CD4-positive, alpha-beta T cell treated with Interleukin-4 for 4 hours (primary cell): ENCODE measurements at places on chromosomes 1 and 21.

GRCh38 chr1:93672069-93672468 is 9.6 kb downstream of the BCAR3 start:
- DNase-seq, result no peak

- DNase-seq, result no peak
Observed at GRCh38 chr21:36513430-36513829, 33.5 kb upstream of the CLDN14 start.

GRCh38 chr21:35316933-35317332 is 267.8 kb upstream of the RUNX1 start:
- DNase-seq, result no peak

- DNase-seq, result no peak
Observed at GRCh38 chr1:107838056-107838455, 126.9 kb downstream of the VAV3 start.

GRCh38 chr1:75612976-75613375 is 2.1 kb upstream of the SLC44A5 start:
- DNase-seq, result no peak

DNA sequence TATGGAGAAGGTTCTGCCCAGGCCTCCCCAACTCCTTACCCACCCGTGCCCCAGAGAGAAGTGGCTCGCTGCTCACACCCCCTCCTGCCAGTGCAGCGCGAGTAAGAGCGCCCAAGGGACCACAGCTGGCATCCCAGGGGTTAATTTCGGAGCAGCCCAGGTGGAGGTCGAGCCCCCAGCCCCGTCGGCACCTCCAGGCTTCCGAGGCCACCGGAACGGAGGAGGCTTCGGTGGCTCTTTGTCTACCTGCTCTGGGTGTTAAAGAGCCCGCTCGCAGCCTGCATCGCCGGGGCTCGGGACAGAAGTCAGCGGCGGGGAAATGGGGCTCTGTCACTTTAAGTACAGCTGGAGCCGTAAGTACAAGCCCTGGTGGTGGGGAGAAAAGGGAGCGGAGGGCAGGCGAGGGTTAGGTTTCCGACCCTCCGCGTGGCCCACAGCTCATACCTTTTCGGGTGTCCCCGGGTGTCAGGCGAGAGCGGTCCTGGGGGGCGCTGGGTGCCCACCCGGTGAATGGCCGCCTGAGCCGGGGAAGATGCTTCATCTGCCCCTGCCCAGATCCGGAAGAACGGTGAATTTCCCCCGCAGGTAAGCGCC is 89.4 kb upstream of the IPO9 start:
- DNase-seq, result peak; percentile 39

DNA sequence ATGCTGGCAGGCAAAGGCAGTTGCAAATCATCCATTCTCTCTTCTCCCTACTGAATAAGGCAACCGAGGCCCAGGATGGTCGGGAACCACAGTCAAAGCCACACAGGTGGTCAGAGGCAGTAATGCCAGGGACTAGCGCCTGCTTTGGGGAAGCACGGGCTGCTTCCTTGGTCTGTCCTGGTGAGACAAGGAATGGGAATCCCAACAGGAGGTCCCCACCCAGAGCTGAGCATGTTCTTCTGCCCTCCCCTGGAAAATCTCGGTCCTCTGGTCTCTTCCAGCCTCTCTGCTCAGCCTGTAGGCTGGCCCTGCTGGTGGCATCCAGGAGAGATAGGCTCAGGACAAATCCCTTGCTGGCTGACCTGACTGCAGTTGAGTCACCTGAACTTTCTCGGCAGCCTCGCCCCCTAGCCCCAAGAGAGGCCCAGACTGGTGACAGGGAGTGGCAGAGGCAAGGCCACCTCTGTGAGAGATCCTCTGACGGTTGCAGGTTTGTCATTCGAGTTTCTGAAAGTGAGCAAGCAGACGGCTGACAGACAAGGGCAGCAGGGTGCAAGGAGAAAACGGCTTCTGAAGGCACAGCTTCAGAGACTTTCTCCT is 5.8 kb downstream of the OLIG1 start:
- DNase-seq, result no peak

DNA sequence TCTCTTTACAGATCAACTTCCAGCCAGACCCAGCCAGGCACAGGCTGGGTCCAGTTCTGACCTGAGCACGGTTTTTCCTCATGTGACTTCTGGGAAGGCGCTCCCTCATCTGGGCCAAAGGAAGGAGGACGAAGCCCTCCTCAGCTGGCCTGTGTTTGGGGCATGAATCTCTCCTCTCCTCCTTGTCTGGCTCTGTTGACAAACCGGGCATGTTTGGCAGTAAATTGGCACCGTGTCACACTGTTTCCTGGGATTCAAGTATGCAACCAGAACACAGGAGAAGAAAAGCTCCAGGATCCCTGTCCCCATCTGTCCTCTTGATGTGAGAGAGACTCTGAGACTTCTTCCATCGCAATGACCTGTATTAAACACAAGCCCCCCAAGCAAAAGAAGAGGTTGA is 18.3 kb downstream of the NECAP2 start:
- no peak for DNase-seq

DNA sequence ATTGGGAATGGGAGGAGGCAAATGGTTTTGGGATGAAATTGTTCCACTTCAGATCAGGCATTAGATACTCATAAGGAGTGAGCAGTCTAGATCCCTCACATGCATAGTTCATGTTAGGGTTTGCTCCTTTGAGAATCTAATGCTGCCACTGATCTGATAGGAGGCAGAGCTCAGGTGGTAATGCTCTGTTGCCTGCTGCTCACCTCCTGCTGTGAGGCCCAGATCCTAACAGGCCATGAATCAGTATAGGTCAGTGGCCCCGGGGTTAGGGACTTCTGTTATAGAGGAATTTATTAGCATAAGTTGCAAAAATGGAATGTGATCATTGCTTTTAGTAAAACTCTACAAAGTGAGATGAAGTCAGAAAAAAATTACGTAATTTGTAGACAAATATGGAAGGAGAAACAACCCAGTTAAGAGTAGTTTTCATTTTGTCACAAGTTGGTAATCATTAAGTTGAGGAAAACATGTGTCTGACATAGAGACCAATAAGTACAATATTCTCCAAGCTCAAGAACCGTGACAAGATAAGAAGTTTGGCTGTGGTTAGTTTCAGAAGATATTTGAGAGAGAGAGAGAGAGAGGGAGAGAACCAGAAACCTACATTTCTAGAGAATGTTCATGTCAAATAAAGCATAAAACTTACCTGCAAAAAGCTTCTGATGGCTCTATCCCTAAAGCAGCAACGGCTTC is 689.7 kb upstream of the PRMT6 start:
- no peak for DNase-seq

- DNase-seq, result no peak
Observed at GRCh38 chr1:165762725-165763124, 5.9 kb downstream of the TMCO1 start.

GRCh38 chr1:240395336-240395735 is 216.6 kb downstream of the GREM2 start:
- no peak for DNase-seq

DNA sequence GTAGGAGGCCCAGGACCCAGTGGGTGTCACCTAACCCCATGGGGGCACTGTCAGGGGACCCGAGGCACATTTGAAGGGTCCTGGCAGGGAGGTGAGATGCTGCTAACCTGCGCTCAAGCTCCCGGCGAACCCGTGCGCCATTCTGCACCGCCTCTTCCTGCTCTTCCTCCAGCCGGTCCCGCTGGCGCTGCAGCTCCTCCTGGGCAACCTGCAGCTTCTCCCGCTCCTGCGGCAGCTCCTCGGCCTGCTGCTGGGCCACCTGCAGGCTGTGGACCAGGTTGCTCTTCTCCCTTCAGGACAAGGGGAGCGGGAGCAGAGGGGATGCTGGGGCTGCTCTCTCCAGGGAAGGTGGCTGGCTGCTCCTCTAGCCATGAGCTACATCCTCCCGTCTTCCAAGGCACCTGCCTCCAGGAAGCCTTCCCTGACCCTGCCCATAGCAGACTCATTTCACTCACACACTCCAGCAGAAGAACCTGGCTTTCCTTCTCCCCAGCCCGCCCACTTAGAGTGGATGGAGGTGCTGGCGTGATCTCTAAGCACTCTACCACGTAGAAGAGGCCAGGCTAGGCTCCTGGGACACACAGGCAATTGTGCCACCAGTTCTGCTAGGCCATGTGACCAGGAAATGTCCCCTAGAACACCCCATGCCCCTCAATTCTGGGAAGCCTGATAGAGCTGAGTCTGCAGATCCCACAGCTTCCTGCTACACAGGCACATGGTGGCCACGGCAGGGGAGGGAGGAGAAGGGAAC is 15.2 kb upstream of the NBPF1 start:
- no peak for DNase-seq

DNA sequence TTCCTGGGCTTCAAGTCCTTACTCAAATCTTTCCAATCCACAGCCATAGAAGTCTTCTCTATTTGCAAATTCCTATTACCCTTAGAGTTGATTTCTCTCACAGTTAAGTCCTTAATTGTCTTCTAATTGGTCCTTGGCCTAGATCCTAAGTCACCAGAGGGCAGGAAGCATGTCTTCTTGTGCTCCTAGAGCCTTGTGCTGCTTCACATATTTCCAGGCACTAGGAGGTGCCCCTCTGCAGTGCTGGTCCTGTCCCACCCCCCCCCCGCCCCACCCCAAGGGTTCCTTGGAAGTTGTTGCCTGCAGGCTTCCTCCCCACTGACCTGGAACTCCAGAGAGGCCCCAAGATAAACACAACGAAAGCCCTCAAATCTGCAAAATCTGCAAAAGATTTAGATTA is 28.1 kb upstream of the TARBP1 start:
- DNase-seq, result no peak

GRCh38 chr21:45424854-45425795 is 20.2 kb downstream of the COL18A1 start:
- no peak for DNase-seq

GRCh38 chr1:228772516-228773212 is 37.4 kb downstream of the RHOU start:
- DNase-seq, result no peak

DNA sequence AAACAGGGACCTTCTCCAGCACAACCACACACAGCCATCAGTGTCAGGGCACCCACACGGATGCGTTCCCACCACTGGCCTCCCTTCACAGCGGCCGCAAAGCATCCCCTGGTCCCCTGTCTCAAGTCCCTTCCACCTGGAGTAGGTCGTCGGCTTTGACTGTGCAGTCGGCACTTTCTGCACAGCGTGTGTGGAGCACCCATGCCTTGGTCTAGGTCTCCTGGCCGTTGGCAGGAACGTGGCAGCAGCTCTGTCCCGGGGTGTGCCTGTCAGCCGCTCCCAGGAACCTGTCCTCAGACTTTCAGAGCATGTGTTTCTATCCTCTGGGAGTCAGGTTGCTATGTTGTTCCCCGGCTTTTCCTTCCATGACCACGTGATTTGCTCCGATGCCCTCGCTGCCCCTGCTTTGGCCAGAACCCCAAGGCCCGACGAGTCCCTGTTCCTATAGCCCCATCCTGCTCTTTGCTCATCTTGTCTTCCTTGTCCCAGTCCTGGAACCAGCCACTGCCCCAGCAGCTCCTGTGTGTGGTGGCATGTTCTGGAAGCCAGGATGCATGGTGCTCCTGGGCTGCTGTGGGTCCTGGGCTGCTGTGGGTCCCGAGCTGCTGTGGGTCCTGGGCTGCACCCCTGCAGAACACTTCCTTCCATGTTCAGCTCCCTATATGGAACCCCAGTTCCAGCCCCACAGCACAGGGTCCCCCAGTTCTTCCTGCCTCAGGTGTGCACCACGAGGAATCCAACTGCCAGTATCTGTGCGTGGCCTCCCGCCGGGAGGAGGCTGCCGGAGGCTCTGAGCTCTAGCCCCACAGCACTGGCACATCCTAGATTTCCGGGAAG is 84.2 kb upstream of the COL6A1 start:
- DNase-seq, result no peak

GRCh38 chr1:197632005-197632404 is 143.3 kb downstream of the DENND1B start:
- no peak for DNase-seq

- no peak for DNase-seq
Observed at GRCh38 chr1:64320007-64320406, 116.6 kb downstream of the UBE2U start.
